Chondrocyte (in vitro differentiated cells): ENCODE measurements at places on chromosomes 13 and 19. TPM values are rescaled to one million over a fixed set of nuclear protein-coding genes. Genes with fewer than 3 reads are reported as not detected.
A peak's percentile ranks its signal among the peaks of the same experiment; 100 is the strongest.

- no peak overlapping the region for H3K4me3 ChIP-seq
- H3K27me3 ChIP-seq, result no peaks in the 10 kb centered on the region
- H3K36me3 ChIP-seq, result peaks cover 43% of the 10 kb centered on the region
- H3K4me1 ChIP-seq, result peaks cover 14% of the 10 kb centered on the region
- H3K27ac ChIP-seq, result no peak overlapping the region
- DNase-seq, result no peak
These were observed 20.2 kb downstream of the AP1M1 start for GRCh38 chr19:16217716-16218451.

- H3K4me3 ChIP-seq, result no peak overlapping the region
- no peak overlapping the region for H3K27ac ChIP-seq
- DNase-seq, result no peak
- H3K36me3 ChIP-seq, result no peaks in the 10 kb centered on the region
These were observed 1.2 kb upstream of the PALM3 start for GRCh38 chr19:14063105-14063504.

DNA sequence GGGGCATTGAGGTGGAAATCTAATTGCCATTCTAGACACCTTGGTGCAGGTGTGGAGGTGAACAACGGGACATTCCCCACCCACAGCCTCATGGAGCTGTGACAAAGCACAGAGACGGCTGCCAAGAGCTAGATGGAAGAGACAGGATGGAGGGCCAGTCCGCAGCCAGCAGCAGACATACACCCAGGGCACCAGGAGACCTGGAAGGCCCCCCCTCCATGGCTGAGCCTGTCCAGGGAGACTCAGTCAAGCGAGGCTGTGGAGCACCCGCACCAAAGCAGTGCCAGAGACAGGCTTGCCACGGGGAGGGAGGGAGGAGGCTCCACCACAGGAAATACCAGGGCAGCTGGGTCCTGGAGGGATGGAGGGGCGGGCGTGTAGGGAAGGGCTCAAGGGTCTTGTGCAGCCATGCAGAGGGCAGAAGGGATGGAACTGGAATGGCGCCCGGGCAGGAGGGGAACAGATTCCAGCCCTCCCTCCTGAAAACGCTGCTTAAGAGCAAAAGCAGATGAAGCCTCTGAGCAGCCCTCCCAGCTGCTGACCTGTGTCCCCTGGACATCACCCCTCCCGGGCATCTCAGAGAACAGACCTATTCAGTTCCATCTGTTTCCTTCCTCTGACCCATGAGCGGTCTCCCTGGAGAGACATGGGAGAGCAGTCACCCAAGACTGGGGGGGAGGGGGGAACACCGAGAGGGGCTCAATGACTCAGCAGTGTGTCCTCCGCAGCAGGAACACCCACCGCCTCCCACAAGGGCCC, 14.4 kb downstream of the EPS15L1 start:
- H3K4me1 ChIP-seq, result peaks cover 53% of the 10 kb centered on the region
- peak overlapping the region; percentile 14 for H3K4me3 ChIP-seq
- no peaks in the 10 kb centered on the region for H3K36me3 ChIP-seq

GRCh38 chr13:84569366-84569765, 687.1 kb upstream of the SLITRK1 start:
- no peaks in the 10 kb centered on the region for H3K27me3 ChIP-seq
- no peak for DNase-seq
- H3K27ac ChIP-seq, result no peak overlapping the region
- peaks cover 24% of the 10 kb centered on the region for H3K4me1 ChIP-seq
- no peak overlapping the region for H3K4me3 ChIP-seq

Gene ZNF112
- total RNA-seq, result 4.9 to 7.1 TPM (median 6.9 TPM) in 3 replicates

Gene NKPD1
- 0.10 to 0.13 TPM in 2 of 3 replicates, not detected in the other for total RNA-seq
